ENCODE measurements at places on chromosomes 3 and 15.

GRCh38 chr3:161406594-161407555 lies 35.6 kb upstream of the SPTSSB start:
- no peak for DNase-seq

DNA sequence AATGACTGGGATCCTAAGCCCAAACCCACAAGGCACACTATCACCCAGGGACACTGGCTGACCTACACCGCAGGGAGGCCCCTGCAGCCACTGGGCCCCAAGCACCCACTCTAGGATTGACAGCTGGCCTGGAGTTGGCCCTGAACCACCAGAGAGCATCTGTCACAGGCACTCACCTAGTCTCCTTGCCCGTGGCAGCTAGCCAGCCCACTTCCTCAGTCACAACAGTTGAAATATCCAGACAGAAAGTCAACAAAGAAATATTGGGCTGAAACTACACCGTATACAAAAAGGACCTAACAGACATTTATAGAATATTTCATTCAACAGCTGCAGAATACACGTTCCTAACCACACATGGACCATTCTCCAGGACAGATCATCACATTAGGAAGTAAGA lies 5.2 kb upstream of the SPINK8 start:
- DNase-seq: no peak

DNA sequence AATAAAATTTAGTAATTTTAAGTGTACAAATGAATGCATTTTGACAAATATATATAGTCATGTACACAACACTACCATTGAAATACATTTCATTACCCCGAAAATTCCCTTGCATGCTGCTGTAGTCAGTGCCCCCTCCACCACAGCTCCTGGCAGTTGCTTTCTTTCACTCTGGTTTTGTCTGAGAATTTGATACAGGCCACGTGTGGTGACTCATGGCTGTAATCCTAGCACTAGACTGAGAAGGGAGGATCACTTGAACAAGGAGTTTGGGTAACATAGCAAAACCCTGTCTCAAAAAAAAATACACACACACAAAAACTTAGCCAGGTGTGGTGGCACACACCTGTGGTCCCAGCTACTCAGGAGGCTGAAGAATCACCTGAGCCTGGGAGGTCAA lies 65.4 kb downstream of the TFRC start:
- peak; percentile 62 for DNase-seq

- DNase-seq: no peak
Observed at GRCh38 chr3:45751537-45752242, 44.6 kb downstream of the SLC6A20 start.

GRCh38 chr15:71599418-71600151 lies 210.8 kb upstream of the NR2E3 start:
- peak; percentile 22 for DNase-seq

GRCh38 chr15:40006003-40006402 lies 33.0 kb downstream of the SRP14 start:
- peak; percentile 11 for DNase-seq

DNA sequence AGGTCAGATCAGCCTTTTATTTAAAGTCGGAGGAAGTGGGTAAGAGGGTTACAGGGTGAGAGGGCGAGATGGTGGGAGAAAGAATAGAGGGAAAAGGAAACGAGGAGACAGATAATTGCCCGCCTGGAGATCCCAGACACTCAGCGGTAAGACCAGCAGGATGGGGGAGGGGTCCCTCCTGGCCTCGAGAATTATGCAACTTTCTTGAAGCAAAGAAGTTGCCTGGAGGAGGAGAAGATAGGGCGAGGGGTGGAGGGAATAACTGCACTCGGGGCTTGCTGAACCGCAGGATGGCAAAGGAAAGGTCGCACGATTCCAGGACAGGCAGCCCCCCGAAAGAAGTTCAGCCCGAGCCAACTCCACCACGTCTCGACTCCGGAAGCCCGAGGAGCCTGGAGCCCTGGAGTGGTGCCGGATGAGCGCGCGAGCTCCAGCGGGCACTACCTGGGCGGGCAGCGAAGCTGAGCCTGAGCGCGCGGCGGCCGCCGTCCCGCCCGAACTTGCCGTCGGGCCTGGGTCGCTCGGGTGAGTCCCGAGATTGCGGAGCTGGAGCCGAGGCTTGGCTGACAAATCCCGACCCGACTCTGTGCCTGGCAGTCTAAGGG lies 402 bp downstream of the WWTR1 start:
- peak; percentile 76 for DNase-seq

DNA sequence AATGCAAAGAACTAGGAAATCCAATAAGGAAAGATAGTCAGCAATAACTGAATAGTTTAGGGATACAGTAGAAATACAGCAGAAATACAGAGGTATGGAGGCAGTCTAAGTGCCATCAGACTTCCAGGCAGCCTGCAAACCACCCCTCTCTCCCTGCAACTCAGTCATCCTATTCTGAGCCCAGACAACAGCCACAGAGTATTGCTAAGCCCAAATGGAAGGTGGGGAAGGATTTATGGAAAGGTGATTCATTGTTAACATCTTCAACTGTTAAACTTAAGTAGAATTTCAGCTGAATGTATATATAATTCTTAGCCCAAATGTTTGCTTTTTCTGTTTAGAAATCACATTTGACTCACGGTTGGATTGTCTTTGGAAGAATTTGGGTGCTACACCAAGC lies 300.4 kb downstream of the RBMS3 start:
- DNase-seq: peak; percentile 56

DNA sequence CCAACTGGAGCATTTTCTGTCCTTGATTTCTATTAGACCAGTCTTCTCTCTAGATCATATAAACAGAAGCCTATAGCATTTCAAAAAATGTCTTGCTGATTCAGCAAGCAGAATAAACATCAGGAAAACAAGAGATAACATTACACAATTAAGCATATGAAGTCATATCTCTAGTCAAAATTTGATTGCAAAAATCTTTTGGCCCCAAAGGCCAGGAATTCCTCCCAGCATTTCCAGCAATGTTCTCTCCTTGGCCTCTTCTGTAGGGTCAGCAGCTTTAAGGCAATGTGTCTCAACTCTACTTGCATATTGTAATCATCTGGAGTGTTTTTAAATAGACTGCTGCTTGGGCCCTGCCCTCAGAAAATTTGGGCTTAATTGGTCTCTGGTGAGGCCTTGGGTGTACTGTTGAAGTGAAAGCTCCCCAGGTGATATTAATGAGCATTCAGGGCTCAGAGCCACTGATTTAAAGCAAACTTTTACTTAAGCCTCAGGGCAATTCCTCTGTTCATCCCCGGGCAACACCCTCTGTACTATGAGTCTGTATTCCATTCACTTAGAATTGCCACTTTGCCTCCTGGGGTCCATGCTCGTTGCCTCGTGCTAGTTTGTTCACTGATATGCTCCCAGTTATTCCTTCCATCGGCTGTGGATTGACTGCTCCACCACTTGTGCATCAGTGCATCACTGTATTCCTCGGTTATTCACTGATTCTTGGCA lies 1072.6 kb downstream of the ROBO2 start:
- DNase-seq: no peak

DNA sequence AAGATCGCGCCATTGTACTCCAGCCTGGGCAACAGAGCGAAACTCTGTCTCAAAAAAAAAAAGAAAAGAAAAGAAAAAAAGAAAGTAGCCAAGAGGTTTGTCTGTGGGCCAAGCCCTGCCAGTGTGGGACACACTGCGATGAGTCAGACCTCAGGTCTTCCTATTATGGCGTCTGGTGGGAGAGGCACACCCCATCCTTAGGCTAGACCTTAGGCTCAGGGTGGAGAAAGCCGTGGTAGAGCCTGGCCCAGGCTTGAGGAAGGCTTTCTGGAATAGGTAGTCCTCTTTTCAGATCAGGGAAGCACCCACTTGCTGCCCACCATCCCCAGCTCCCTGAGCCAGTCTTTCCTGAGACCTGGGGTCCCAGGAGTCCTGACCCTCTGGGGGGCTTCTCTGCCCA lies 6.0 kb downstream of the HEMK1 start:
- no peak for DNase-seq

- DNase-seq: no peak
Observed at GRCh38 chr3:134067531-134068161, 37.9 kb upstream of the SLCO2A1 start.

DNA sequence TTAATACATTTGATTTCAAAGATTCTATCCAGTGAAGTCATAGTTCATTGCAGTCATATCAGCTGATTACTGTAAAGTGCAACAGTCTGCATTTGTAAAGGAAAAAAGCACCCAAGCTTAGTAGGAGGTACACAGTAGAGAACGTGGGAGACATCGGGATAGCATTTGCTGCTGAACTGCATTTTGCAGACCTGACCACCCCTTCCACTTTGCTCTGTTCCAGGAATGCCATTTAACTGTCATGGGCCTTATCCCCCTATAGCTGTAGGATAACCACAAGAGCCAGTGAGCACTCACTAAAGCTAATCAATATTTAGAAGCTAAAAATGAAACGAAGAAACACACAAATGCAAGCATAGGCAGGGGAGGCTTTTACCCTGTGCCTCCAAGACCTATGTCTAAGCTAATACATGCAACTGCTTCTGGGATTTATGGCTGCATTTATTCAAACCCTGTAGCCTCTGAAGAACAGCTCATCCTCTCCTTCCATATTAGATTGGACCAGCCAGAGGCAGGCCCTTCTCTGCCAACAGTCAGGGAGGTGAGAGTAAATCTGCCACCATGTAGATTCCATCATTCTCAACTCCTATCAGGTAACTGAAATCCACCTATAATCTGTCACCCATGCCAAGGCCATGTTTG lies 23.0 kb downstream of the TNIK start:
- DNase-seq: no peak

DNA sequence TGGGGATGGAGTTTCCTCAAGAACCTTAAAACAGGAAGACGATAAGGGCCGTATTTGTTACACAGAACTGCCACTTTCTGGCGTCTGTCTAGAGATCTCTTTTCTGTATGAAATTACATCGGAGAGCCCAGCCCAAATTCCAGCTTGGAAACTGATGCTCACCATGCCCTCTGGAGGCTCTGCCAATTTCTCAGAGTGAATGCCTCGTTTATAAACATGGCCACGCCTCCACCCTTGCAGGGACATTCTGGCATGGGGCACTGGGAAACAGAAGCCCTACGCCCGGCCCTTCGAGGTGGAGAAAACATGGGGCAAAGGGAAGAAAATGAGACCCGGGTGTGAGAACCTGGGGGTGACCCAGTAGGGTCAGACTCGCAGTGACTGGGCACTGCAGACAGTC lies 53.4 kb upstream of the SEC13 start:
- DNase-seq: no peak

DNA sequence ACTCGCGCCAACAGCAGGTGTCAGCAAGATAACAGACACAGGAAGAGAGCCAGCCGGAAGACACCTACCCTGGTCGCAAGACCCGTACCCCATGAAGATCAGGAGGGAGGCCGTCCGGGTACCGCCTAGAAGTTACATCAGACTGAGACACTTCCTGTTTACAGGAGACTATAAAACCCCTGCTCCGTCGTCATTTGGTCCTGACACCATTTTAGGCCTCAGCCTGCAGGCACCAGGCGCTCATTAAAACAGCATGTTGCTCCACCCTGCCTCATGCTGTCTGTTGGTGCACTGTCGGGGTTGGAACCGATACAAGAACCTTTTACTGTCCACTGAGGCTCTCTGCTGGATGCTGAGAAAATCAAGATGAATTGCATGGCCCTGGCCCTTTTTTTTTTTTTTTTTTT lies 15.6 kb upstream of the PRTG start:
- no peak for DNase-seq

DNA sequence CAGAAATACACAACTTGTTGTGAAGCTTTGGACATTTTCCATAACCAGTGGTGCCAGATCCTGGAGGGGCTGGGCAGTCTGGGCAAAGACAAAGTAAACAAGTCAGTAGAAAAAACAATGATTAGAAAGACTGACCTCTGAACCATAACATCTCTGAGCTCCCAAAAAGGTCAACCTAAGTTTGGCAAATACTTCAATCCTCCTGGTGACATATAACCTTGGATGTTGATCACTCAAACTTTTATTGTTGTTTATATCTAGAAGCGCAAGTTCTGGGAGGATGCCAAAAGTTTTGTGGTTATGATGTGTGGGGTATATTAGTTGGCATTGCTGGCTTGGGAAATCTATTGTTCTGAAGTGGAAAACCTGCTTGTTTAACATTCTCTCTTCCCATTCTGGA lies 257.7 kb downstream of the DIPK2A start:
- no peak for DNase-seq

DNA sequence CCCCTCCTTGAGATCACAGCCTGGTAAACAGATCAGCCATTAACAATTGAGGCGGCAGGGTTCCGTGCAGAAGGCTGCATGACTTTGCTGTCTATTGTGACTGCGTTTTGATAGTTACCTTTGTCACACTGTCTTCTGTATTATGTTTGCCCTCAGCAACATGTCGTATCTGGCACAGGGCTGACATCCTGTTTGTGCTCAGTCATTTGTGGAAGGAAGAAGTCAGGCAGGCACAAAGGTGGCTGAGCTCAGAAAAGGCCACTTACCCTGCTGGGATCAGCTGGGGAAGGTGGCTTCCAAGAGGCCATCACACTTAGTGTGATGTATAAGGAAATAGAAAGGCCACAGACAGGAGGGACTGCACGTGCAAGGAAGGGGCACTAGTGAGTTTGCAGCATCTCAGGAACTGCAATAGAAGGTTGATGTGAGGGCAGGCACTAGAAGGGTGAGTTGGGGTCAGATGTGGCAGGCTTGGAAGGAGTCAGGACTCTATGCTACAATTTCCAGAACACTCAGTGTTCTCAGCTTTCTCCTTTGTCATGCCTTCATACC lies 13.4 kb downstream of the PML start:
- no peak for DNase-seq

GRCh38 chr15:93029836-93030429 lies 59.1 kb downstream of the RGMA start:
- no peak for DNase-seq

GRCh38 chr3:135895106-135895733 lies 70.3 kb upstream of the PPP2R3A start:
- DNase-seq: peak; percentile 76

GRCh38 chr3:189641776-189642175 lies 10.6 kb downstream of the TP63 start:
- no peak for DNase-seq

GRCh38 chr3:114586119-114586518 lies 292.3 kb downstream of the TIGIT start:
- no peak for DNase-seq

GRCh38 chr3:154235330-154235729 lies 89.0 kb downstream of the DHX36 start:
- DNase-seq: peak; percentile 62

DNA sequence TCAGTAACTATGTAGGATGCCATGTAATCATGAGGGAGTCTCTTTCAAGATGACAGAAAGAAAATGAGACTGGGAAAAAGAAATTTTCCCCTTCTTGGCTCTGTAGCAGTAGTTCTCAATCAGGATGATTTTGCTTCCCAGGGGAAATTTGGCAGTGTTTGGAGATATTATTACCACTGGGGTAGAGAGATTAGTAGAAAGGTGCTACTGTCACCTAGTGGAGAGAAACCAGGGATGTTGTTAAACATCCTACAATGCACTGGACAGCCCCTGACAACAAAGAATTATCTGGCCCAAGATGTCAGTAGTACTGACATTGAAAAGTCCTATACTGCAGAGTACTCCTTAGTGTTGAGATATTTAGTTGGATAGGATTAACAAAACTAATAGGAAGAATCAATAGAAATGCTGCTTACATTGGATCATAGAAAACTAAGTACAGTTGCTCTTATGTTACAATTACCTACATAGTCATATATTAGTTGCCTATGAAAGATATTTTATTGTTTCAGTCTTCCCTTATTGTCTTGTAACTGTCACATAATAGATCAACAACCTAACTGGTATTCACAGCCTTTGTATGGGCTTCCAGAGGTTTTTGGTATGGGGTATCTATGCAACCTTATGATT lies 433.3 kb downstream of the RAP2B start:
- DNase-seq: peak; percentile 59
